ENCODE measurements at places on chromosomes 7 and 10.

DNA sequence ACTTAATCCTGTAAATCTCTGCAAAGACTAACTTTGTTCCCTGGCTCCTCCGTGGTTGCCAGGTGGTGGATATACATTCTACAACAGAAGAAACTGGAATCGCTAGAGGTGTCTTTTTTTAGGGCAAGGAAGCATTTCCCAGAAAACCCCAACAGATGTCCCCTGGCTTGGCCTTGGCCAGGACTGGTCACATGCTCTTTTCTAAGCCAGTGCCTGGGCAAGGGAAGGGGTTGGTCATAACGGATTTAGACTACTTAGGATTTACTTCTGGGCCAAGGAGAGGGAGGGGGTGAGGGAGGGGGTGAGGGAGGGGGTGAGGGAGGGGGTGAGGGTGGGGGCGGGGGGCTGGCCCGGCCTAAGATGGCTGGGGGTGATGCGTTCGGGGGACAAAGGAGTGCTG, 105.7 kb downstream of the SNX10 start:
- DNase-seq, result no peak

GRCh38 chr10:95441547-95441923, 119.6 kb downstream of the SORBS1 start:
- no peak for DNase-seq

DNA sequence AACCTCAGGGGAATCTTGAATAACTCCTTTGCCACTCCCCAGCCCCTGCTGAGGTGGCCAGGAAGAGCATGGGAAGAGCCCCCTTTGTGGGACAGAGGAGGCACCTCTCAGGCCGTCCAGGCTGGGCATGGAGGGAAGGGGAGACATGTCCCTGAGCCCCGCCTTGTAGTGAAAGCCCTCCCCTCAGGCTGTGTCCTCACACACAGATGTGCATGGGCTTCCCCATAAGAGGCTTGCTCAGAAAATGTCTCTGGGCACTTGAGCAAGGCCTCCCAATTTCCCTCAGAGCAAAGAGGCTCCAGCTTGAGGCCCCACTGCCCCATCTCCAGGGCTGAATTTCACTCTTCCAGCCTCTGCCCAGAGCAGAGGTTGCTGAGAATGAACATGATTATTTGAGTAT, 3.8 kb downstream of the TMEM72 start:
- DNase-seq, result no peak

DNA sequence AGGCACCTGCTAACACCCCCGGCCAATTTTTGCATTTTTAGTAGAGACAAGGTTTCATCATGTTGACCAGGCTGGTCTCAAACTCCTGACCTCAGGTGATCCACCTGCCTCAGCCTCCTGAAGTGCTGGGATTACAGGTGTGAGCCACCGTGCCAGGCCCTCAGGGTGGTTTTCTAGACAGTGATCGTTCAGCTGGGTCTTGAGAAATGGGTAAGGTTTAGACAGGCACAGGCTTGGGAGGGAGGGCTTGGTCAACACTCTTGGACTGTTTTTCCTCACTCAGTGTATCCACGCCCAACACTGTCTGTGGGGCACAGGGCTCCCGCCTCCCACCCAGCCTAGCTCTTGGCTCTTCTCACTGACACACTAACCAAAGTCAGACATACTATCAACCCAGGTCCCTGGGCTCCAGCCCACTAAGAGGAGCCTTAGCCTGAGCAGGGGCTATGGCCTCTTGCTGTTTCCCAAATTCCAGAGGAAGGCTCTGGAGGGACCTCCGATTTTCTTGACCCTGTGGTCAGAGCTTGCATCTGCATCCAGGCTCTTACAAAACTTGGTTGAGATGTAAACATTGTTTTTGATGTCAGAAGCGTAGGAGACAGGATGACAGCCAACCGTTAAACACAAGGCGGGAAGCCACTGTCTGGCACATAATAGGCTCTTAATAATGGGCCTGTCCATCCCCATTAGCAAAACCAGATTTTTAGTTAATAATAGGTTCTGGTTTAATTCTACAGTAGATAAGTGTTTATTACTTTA, 143.9 kb downstream of the PRKAG2 start:
- DNase-seq, result no peak

- no peak for DNase-seq
These were observed 244.3 kb upstream of the PHYHIPL start for GRCh38 chr10:58932126-58932525.

DNA sequence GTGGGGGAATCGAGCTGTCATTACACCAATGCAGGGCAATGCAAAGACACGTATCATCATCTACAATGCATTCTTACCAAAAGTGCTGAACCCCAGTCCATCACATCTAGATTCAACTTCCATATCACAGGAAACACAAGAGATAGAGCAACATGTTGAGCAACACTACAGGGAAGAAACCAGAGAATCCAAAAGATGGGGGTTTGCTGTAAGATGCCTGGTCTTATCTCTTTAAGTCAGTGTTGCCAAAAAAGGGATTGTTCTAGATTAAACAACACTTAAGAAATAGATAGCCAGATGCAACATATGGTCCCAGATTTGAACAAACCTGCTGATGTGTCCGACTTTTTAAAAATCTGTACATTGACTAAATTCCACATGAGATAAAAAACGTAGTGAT, 315.6 kb upstream of the IMMP2L start:
- DNase-seq, result no peak

Measured in stimulated activated CD8-positive, alpha-beta memory T cell treated with anti-CD3 and anti-CD28 coated beads, Interleukin-4, amount 100 ng/mL, for 4 hours (primary cell).